ENCODE measurements at places on chromosomes 4 and X.

DNA sequence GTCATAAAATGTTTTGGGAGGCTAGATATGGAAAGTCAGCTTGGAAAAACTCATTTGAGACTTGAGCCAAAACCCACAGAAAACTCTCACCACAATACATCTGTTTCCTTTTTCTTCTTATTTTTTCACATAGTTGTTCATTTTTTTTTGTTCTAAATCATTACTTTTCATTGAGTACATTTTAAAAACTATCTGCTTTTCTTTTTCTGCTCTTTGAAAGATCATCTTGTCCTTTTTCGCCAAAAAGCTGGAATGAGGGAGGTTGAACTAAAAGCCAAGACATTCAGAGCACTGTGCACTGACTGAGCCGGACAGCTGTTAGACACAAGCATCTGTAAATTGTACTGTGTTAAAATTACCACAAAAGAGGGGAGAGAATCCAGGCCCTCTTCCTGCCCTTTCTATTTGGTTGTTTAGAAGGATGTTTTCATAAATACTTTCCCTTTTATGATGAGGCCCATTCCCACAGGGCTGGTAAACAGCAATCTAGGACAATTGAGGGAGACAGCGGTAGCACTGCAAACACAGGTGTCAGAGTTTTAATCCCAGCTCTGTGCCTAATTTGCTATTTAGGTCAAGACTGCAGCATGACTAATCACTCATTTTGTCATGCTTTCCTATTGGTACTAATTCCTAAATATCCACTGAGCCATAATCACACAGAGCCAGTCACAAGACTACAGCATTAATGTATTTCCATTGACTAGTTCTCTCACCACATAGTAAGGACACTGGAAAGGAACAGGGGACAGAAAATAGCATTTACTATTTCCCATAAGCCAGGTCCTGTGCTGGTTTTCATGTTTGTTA, 7.3 kb upstream of the RNF150 start:
- no peak overlapping the region for H3K4me3 ChIP-seq
- H3K4me1 ChIP-seq = no peaks in the 10 kb centered on the region
- no peak for DNase-seq
- H3K27me3 ChIP-seq = peaks cover 11% of the 10 kb centered on the region

- peaks cover 5% of the 10 kb centered on the region for H3K4me1 ChIP-seq
- no peak for DNase-seq
- H3K27me3 ChIP-seq = no peaks in the 10 kb centered on the region
- H3K27ac ChIP-seq = no peak overlapping the region
- H3K4me3 ChIP-seq = no peak overlapping the region
Observed at GRCh38 chr4:139900964-139901376, 235.4 kb downstream of the MGST2 start.

DNA sequence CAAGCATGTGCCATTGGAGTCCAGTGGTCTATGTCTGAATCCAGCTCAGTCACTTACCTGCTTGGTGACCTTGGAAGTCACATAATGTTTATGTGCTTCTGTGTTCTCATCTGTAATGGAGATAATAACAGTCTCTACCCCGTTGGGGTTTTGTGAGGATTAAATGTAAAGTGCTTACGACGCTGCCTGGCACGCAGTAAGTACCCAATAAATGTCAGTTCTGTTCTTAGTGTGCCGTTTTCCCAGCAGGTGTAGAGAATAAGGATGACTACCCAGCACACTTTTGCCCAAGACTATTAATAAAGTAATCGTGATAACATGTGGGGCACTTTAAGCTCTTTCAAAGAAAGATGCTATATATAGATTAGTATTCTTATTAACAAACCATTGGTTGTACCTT, 56.7 kb downstream of the MTM1 start:
- H3K4me3 ChIP-seq = no peak overlapping the region
- peak overlapping the region; percentile 67 for H3K27ac ChIP-seq
- H3K27me3 ChIP-seq = no peaks in the 10 kb centered on the region
- DNase-seq = no peak

DNA sequence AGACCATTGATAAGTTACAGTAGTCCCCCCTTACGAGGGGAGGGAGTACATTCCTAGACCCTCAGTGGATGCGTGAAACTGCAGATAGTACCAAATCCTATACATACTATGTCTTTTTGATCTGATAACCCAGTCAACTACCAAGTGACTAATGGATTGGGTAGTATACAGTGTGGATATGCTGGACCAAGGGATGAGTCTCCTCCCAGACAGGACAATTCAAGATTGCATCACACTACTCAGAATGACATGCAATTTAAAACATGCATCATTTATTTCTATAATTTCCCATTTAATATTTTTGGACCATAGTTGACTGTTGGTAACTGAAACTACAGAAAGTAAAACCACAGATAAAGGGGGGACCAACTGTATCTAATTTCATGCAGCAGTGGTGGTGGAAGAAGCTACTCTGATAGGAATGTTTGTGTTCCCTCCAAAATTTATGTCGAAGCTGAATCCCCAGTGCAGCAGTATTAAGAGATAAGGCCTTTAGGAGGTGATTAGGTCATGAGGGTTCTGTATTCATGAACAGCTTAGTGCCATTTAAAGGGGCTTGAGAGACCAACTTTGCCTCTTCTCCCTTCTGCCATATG, 11.9 kb downstream of the HADH start:
- no peak for DNase-seq
- H3K36me3 ChIP-seq = no peaks in the 10 kb centered on the region
- peaks cover 75% of the 10 kb centered on the region for H3K4me1 ChIP-seq
- H3K27ac ChIP-seq = no peak overlapping the region

Data from naive thymus-derived CD8-positive, alpha-beta T cell (primary cell).